Lung microvascular endothelial cell (primary cell): ENCODE measurements at places on chromosomes 5 and 9. TPM values are rescaled to one million over a fixed set of nuclear protein-coding genes. Genes with fewer than 3 reads are reported as not detected.
A peak's percentile ranks its signal among the peaks of the same experiment; 100 is the strongest.

The DROSHA gene
- 28.3 and 43.7 TPM in 2 replicates for total RNA-seq

The ERBIN gene
- total RNA-seq = 43.8 and 55.2 TPM in 2 replicates

- DNase-seq = no peak
These were observed 458.5 kb downstream of the MAT2B start for GRCh38 chr5:163963881-163964280.

The P4HA2 gene
- total RNA-seq = 35.1 and 36.8 TPM in 2 replicates

- DNase-seq = no peak
These were observed 54.5 kb downstream of the AK8 start for GRCh38 chr9:132823370-132824145.

DNA sequence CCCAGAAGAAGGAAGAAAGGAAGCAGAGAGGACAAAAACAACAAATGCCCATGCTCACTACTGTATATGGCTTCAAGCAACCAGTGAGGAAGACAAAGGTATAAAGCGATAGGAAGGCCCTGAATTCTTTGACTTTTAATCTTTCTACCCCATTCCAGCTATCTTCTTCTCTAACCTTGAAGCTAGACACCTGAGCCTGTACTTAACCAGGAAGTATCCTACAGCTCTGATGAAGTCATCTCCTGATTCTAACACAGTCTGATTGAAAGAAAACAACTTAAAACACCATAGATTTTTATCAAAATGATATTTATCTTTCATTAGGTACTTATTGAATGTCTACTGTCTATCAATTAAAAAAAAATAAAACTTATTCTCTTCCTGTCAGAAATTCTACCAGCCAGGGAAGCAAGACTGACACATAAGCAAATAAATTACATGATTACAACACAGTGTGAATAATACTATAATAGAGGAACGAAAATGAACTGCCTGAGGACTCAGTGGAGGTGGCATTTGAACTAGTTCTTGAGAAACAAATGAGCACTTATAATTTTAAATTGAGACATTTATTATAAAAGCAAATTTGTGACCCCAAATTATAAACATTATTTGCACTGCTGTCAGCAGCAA is 123.3 kb upstream of the ELL2 start:
- DNase-seq = no peak

- no peak for DNase-seq
These were observed 10.7 kb downstream of the AGTPBP1 start for GRCh38 chr9:85730916-85731630.

The FAM114A2 gene
- 21.4 and 27.4 TPM in 2 replicates for total RNA-seq

The SPINK13 gene
- total RNA-seq = not detected in 2 replicates

The KIF2A gene
- total RNA-seq = 57.5 and 58.7 TPM in 2 replicates

DNA sequence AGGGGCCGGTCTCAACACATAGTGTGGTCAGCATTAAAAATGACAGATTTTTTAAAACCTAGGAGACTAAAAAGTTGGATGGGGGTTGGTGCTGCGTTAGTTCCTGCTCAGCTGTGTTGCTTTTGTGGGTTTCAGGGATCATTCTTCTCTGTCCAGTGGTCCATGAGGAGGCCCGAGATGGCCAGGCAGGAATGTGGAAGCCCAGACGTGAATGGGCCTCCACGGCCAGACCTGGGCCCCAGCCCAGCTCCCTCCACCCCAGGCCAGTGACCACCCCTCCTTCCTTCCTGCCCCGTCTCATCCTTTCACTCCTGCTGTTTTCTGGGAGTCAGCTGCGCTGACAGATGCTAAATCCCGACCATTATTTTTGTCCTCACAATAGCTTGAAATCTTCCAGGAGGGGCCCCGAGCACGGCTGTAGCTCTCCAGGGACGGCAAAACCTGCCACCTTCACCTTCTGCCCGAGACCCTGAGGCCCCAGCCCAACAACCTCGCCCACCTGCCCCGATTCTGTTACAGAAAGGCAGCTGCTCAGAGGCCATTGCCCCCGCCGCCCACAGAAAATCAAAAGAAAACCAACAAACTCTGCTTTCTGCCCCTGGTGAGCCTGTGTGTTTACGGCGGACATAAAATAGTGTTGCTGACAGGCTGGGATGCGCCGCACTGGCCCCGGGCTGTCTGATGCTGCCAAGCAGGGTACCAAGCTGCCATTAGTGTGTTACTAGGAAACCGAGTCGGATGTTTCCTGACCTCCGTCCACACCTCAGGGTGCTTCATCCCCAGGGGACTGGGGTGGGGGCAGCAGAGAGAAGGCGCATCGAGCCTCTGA is 83.7 kb upstream of the SARDH start:
- DNase-seq = peak; percentile 23

The ST6GALNAC4 gene
- total RNA-seq = 25.5 and 26.6 TPM in 2 replicates

DNA sequence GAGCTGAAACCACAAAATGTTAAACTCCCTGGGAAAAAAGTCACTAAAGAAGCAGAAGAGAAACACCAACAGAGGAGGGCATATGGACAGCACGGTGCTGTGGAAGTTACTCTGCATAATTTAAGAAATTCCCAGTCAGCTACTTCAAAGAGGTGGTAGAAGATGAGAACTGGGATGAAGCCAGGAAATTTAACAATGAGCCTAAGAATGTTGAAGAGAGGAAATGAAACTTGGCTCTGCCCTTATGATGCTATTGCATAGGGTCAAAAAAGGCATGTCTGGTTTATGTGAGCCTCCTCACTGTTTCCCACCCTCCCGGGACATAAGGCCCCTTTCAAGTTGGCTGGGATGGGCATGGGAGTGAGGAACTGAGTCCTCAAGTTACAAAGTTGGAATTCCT is 25.4 kb upstream of the SNX18 start:
- DNase-seq = no peak

The CAMK4 gene
- total RNA-seq = under 0.01 and 0.44 TPM in 2 replicates

The SV2C gene
- 0.20 TPM in 1 of 2 replicates, not detected in the other for total RNA-seq

The SLC36A2 gene
- total RNA-seq = not detected in 2 replicates
